Lower leg skin (tissue), 4 donors: ENCODE measurements at places on chromosomes 4 and X.

- DNase-seq = no peak
Measured at GRCh38 chr4:60019180-60019579, 1180.9 kb upstream of the ADGRL3 start.

DNA sequence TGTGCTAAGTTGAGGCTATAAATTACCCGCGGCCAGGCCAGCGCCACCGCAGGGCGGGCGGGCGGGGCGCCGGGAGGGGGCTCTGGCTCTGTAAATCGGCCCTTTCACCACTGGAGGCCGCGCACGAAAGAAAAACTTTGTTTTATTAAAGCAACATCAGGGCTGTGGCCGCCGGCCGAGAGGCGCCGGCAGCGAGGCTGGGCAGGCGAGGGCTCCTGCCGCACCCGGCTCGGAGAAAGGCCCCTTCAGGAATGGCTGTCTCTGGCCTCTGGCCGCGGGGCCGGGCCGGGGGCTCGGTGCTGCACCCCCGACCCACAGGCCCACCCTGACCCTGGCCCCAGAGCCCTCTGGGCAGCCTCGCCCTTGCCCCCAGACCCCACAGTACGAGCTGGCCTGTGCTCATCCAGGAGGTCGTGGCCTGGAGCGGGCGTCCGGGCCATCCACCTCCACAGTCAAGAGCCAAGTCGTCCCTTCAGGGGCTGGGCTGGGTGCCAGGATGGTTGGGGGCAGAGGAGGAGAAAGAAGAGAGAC, 29.5 kb upstream of the FGFR3 start:
- no peak for DNase-seq

GRCh38 chr4:16360694-16361262, 134.5 kb upstream of the TAPT1 start:
- DNase-seq = no peak

GRCh38 chr4:78244705-78245485, 187.8 kb downstream of the FRAS1 start:
- no peak for DNase-seq

- no peak for DNase-seq
Measured at GRCh38 chr4:25608644-25609043, 47.0 kb upstream of the SLC34A2 start.
